Activated naive CD4-positive, alpha-beta T cell treated with anti-CD3 and anti-CD28 coated beads, Interleukin-2, amount 50 U/mL, for 72 hours (primary cell): ENCODE measurements at places on chromosomes 3 and 15.
A peak's percentile ranks its signal among the peaks of the same experiment; 100 is the strongest.

DNA sequence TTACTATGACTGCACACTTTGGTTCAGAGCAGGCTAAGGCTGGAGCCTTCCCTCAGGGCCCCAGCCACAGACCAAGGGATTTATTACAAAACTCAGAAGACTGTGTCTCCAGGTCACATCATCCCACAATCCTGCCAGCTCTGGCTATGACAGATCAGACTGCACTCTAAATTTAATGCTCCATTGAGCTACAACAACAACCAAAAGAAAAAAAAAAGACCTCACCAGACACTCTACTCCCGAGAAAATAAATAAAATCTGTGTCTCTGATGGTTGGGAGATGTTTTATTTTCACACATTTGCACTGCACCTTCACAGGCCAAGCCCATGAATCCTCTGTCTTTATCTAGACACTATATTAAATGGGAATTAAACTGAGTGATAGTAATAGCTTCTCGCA, 50.8 kb upstream of the CTNNB1 start:
- no peak for DNase-seq

- DNase-seq: no peak
These were observed 67.9 kb downstream of the IQCH start for GRCh38 chr15:67322481-67322880.

- no peak for DNase-seq
These were observed 35.0 kb upstream of the DNAJC13 start for GRCh38 chr3:132382267-132382666.

DNA sequence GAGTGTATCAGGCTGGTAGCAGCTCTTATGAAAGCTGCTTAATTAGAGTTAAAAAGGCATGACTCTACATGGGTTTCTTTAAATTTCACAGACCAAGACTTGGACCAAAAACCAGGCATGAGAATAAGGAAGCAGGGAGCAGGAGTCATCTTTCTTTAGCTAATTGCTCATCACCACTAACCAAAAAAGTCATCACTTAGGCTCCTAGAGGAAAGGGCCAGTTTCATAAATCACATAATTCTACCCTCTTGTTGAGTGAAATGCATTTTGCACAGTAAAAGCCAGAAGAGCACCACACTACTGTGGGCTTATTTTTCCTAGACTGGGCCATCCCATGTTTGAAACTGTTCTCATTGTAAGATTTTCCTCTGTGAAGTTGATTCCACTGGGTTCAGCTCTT, 175.6 kb downstream of the GREM1 start:
- DNase-seq: no peak

DNA sequence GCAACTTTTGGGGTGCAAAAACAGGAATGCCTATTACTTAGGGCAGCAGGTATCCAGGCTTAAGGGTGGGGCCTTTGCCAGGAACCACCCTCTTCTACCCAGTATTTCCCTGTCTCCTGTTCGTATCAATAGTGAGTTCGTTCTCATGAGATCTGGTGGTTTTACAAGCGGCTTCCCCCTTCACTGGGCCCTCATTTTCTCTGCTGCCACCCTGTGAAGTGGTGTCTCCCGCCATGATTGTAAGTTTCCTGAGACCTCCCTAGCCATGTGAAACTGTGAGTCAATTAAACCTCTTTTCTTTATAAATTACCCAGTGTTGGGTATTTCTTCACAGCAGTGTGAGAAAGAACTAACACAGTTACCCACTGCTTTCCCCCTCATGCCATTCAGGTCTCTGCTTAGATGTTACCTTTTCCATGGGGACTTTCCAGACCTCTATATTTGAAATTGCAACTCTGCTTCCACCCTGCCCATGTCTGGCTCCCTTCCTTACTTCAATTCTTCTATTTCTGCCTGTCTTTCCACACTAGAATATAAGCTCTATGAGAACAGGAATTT, 23.9 kb upstream of the TRA2B start:
- DNase-seq: no peak

GRCh38 chr15:78928616-78929093, 16.2 kb downstream of the CTSH start:
- no peak for DNase-seq

DNA sequence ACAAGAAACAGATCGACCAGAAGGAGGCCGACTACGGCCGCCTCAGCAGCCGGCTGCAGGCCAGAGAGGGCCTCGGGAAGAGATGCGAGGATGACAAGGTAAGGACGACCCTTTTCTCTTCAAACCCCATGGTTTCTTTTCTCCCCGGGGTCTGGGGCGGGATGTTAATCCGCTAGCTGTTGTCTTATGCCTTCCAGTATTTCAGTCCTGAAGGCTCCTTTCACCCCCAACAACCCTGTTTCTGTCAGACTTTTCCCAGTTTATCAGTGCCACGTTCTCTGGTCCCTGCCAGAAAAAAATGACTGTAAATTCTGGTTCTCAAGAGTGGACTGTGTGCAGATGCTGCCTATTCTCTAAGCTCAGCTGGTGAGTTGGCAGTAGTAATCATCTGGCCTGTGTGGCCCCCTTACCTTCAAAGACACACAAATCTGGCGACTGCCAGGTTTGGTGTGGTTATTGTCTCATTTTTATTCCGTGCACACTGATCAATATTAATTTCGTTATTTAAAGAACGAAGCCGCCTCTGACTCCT, 806 bp downstream of the GOLM2 start:
- DNase-seq: no peak

GRCh38 chr3:184345317-184346144, 8.1 kb downstream of the FAM131A start:
- no peak for DNase-seq

DNA sequence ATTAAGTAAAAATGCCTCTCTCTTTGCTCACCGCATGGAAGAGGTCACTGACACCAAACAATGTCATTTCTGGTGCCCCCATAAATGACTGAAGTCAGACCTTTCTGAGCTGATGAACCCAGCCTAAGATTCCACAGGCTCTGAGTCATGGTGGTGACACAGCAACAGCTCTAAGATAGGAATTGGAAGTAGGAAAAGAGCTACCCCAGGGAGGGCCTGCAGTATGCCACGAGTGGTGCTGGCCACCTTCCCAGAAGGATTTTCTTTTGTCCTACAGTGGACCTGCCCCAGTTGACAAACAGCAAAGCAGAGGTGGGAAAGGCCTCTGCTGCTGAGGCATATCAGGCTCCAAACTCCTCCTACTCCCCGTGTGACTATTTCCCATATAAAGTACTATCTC, 208.1 kb downstream of the MINAR1 start:
- DNase-seq: no peak

DNA sequence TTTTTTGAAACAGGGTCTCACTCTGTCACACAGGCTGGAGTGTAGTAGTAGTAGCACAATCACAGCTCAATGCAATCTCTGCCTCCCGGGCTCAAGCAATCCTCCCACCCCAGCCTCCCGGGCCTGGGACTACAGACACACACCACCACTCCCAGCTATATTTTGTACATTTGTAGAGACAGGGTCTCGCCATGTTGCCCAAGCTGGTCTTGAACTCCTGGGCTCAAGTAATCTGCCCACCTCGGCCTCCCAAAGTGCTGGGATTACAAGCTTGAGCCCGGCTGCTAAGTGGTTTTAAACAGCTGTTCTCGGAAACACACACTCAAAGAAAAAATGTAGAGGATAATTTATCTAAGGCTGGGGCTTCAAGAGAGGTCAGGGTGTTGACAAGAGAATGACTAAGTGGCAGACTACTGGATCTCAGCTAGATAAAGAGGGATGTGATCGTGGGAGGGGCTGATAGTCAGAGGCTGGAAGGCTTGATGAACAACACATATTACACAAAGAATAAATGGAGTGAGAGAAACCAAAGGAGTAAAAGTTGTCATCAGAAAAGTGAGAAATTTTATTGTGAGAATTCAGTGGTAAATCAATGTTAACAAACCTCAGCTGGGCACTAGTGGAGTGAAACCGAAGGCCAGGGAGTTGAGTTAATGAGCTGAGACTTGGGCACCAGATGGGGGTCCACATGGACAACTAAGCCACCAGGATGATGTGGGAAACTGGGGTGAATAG, 6.7 kb downstream of the CCR5AS start:
- no peak for DNase-seq

DNA sequence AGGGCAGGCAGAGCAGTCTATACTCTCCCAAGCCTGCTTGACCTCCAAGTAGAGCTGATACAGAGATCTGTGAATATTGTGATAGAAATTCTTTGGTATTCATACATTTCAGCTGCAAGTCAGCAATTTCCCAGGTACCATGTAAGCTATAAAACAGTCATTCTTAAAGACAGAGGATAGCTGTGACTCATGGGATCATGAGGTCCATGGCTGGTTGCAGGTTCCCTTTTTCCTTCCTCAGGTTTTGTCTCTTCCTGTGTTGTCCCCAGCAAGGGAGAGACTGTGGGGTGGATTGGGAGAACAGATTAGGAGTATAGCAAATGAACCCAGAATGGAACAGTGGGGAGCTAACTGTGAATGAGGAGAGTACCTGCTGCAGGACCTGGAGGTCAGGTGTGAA, 5.4 kb upstream of the P4HTM start:
- DNase-seq: no peak

DNA sequence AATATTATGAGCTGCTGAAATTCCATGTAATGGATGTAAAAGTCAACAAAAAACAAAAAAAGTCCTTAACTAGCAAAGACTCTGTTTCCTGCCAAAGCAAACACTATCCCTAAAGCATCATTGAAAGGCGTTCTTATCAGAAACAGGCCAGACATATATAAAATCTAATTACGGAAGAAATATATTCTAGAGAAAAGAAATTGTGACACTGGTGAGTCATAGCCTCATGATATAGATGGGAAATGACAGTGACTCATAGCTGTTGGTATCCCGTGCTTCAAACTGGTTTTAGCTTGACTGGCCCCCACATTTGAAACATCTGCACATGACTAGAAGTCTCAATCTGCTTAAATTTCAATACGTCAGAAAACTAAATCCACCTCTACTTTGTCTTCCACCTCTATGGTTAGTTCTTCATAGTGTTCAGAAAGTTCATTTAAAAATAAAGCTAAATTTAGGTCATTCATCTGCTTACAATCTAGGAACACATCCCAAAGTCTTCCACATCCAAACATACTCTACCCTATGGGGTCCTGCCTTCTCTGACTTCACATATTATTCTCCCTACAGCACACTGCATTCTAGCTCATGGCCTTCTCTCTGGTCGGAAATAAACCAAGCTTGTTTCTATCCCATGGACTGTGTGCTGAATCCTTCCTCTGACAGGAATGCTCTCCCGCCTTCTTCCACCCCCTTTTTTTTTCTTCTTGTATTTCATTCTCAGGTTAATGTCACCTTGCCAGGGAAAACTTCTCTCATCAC, 456.3 kb upstream of the ARRDC4 start:
- DNase-seq: no peak

DNA sequence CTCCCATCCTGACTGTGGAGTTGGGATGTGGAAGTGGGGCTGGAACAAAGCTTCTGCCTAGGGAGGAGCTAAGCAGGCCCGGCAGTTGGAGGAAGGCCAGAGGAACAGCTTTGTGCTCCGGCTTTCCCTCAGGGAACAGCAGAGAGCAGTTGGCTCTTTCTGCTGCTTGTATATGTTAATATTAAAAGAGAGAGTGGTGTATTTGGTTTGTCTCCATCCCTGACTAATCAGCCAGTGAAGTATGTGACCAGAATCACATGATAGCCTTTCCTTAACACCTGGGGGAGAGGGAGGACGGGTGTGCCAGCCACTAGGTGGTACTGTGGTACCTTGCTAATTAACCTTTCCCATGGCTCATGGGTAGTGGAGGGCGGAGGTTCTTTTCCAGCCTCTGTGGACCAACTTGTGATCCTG, 10.0 kb downstream of the EIF2B5 start:
- DNase-seq: no peak

DNA sequence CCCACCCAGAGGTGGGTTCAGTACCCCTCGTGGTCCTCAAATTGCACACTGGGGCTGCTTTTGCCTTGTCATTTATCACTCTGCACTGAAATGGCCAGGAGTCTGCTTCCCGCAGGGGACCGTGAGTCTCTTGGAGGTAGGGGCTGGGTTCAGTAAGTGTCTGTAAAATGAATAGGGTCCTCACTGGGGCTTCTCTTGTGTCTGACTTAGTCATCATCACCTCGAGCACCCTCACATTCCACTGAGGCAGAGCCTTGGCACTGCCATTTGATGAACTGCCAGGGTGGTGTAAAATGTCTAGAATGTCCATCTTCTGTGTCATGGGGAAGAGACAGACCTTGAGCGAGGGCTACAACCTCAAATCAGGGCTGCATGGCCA, 61.0 kb upstream of the RYK start:
- DNase-seq: no peak

DNA sequence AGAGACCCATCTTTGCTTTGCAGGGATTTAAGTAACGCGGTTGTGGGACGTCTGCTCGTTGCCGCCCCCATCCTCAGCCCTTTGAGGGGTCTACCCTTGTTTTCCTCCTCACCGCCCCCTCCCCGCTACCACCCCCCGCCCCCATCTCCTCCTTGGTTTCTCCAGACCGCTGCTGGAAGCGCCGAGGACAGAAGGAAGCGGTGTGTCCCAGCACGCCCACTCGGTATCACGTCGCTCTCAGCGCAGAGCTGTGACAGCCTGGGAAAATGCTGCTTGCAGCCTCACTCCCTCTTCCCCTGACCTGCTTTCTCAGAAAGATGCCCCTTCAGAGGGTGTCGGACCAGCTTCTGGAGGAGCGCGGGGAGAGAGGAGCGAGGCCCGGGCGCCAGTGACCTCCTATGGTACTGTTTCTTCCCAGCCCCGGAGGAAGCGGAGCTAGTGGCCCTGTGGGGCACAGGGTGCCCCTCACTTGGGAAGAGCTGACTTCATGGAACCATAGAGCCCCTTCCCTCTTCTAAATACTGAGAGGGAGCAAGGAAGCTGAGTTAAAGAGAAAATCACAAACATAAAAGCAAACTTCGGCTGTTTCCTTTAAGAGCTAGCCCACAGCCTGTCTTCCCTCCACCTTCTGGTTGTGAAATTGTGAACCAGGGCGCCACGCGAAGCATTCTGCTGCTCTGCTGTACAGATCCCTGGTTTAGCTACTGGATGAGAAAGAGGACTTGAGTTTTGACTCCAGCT, 698 bp downstream of the IL1RAP start:
- peak; percentile 58 for DNase-seq

- no peak for DNase-seq
These were observed 411.7 kb downstream of the NAALADL2 start for GRCh38 chr3:175270866-175271265.

- DNase-seq: no peak
These were observed 3.0 kb upstream of the SHC4 start for GRCh38 chr15:48966595-48967301.

DNA sequence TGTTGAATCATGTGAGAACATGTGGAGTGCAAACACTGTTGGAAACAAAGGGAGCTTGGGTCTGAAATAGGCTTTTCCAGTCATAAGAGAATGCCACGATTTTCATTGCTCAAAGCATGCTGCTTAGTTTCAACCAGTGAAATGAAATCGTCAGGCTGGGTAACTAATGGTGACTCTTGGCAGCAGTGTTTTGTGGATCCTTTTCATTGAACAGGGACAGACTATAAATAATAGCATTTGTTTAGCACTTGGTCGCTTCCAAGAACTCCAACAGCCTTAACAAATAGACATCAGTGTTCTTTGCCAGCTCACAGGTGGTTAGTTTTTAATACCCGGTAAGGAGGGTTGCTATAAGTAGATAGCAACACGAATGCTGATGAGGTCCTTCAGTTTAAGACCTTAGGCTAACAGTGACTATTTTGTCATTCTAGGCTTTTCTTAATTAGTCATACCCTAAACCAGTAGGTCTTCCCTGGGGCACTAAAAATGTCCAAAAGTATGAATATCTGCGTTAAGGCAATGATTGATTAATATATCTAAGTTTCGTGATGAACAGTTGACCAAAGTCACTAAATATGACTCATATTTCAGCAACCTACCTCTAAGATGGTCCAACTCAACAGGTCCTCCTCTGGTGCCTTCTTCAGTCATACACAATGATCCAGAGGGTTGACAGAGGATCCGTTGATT, 15.8 kb downstream of the TP63 start:
- no peak for DNase-seq

GRCh38 chr3:15858547-15859506, 61.0 kb upstream of the ANKRD28 start:
- DNase-seq: peak; percentile 61
